Stimulated activated CD4-positive, alpha-beta T cell treated with anti-CD3 and anti-CD28 coated beads, Interleukin-1b, Interleukin-23, amount 100 ng/mL, for 4 hours (primary cell): ENCODE measurements at places on chromosomes 4 and X.
A peak's percentile ranks its signal among the peaks of the same experiment; 100 is the strongest.

- DNase-seq, result peak; percentile 28
Observed at GRCh38 chr4:120921456-120922380, 808 bp downstream of the PRDM5 start.

GRCh38 chr4:2416564-2417225, 1.8 kb downstream of the ZFYVE28 start:
- DNase-seq, result peak; percentile 16

DNA sequence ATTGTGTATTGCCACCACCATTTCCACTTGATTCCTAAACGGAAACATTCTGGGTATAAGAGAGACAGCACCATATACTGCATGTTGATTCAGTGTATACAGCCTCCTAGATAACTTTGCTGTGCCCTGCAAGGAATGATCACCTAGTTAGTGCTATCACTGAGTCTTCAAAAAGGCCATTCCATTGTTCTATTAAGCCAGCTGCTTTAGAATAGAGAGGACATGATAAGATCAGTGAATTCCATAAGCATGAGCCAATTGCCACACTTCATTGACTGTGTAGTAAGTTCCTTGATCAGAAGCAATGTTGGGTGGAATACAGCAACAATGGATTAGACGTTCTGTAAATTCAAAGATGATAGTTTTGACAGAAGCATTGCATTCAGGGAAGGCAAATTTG, 1047.3 kb downstream of the PCDH18 start:
- DNase-seq, result no peak

DNA sequence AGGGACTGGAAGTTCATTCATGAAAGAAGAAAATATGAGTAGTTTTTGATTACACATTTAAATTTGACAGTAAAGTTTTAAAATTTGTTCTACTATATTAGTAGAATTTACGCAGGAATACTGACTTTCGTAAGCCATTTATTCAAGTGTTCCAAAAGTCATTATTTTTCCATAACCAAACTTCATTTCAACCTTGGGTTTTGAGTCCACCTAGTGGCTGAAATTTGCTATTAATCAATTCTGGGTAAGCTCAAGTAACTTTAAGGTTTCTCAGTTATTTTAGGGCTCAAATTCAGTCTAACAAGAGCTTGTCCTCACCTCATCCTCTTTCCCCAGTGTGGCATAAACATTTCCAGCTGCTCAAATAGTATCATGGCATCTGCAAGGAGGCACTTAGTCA, 175.4 kb downstream of the SH3BGRL start:
- DNase-seq, result no peak

- DNase-seq, result no peak
Observed at GRCh38 chr4:113882668-113883067, 96.8 kb downstream of the ARSJ start.

GRCh38 chr4:141845901-141846300, 209.5 kb downstream of the IL15 start:
- DNase-seq, result no peak

GRCh38 chrX:53223955-53224859, 800 bp downstream of the KDM5C start:
- peak; percentile 2 for DNase-seq

GRCh38 chr4:81465406-81466340, 6.0 kb downstream of the RASGEF1B start:
- DNase-seq, result no peak

DNA sequence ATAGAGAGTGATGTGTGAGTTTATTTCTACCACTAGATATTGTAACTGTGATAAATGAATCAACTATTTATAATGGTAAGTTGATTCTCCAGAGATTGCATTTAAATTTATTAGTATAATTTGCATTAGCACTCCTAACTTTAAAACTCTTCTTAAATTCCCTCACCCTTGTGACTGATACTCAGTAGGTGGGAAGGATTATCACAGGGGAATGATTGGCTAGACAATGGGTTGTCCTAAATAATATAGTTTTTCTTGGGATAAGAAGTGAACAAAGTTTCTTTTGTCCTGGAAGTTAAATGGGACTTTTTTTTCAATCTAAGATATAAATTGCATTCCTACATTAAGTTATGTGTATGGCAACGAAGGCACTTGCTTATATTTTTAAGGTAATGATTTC, 169.2 kb upstream of the PITX2 start:
- no peak for DNase-seq

DNA sequence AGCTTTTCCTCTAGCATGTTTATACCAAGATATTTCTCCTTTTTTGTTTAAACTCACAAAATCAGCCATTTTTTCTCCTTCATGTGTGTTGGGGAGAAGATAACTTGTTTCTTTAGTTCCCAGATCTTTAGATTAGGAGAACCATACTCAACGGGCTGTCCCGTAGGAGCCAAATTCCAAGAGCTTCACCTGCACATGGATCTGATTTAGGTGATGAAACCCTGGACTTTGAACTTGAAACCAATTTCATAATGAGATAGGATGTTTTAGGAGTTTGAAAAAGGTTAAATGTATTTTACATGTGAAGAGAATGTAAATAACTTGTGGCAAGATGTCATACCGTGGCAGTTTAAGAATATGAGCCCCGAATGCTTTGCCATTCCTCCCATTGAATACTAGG, 280.0 kb upstream of the PCDH18 start:
- DNase-seq, result no peak

GRCh38 chr4:5894266-5894665, 1.4 kb upstream of the CRMP1 start:
- no peak for DNase-seq

- DNase-seq, result no peak
Observed at GRCh38 chrX:130933358-130933757, 30.3 kb upstream of the ENOX2 start.

DNA sequence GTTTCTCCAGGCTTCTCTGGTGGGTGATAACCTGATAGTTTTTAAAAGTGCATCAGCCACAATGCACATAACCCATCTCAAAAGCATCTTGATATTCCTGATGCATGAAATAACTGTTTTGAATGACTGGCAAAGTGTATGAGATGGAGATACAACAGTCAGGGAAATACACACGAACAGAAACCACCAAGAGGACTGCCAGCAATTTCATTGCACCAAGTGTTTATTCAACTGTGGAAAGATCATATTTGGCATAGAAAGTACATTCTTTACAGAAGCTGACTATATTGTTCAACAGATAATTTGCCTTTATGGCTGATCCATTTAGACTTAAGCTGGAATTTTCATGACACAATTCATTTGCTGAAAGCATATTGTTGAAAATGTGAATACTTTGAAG, 139.5 kb downstream of the SLIT2 start:
- no peak for DNase-seq

- no peak for DNase-seq
Observed at GRCh38 chr4:139912445-139912844, 241.5 kb downstream of the MAML3 start.

DNA sequence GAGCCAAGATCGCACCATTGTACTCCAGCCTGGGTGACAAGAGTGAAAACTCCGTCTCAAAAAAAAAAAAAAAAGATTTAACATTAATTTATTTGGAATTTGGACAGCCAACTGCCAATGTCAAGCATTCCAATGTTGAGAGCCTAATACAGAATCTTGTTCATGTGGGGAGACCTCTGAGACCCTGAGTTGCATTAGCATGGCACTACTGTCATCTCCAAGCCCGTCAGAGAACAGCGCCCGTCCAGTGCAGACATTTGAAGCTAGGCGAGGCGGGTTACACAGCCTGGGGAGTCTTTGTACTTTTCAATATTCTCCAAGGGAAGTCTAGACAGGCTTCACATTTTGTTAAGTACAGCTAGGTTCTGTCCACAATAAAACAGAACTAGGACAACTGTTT, 126.7 kb downstream of the CHRNA9 start:
- DNase-seq, result no peak

- no peak for DNase-seq
Observed at GRCh38 chr4:133596459-133596858, 447.4 kb downstream of the PCDH10 start.

DNA sequence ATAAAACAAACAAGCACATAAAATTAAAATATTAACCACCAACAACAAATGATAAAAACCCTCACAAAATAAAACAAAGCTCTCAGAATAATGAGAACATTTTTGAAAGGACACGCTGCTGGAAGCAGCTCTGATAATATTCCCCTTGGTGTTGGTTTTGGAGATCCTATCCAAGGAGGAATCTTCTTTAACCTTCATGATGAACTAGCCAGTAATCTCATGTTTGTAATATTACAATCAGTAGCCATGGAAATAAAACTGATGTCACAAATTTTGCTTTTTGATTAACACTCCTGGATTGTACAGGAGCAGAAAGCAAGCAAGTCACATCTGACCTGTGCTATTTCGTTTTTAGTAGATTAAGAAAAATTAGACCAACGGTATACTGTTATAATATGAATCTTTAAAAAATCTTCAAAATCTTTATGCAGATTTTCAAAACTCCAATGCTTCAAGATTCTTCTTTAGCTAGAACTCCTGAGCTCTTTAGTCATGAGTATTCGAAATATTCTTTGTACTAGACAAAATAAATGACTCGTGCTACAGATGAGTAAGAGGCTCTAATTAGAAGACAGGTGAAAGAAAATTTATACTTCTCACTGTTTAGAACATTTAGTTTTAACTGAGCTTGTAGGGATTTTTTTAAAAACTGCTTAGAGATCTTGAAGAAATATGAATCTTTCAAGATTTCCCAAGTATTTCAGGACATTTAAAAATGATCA, 154.1 kb downstream of the RASL11B start:
- DNase-seq, result no peak

GRCh38 chrX:57821703-57822387, 88.4 kb downstream of the ZXDA start:
- DNase-seq, result peak; percentile 30

DNA sequence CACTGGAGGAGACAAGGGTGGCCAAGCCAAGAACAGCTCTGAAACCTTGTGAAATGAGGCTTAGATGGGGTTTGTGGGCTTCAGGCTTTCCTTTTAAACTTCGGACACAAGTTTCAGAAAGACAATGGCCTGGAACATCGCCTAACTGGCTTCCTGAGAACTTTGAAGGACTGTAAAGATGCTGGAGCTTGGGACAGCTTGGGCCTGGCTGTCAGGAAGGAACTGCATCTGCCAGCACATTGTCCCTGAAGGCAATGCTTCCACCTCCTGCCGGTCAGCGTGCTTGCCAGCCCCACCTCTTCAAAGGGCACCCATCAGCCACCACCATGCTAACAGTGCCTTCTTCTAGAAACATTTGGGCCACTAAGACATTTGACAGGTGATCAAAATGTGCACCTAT, 107.9 kb downstream of the DRD5 start:
- no peak for DNase-seq

DNA sequence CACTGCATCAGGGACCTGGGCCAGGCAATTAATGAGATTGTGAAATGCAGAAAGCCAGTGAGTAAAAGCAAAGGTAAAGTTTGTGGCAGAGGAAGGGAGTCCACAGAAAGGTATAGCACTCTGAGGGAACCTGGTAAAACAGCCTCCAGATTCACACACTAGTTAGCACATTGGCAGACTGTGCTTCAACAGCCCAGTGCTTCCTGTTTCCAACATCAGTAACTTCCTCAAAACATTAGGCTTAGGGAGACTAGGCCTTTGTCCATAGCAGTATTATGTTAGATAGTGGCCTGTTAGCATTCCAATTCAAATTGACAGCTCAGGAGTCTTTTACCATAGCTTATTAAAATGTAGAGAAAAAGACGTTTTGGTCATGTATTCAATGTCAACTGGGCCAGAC, 582.6 kb upstream of the ACTRT1 start:
- no peak for DNase-seq

GRCh38 chr4:102404431-102404969, 59.2 kb upstream of the SLC39A8 start:
- DNase-seq, result no peak

- DNase-seq, result no peak
Observed at GRCh38 chr4:123073650-123074049, 151.3 kb upstream of the NUDT6 start.

DNA sequence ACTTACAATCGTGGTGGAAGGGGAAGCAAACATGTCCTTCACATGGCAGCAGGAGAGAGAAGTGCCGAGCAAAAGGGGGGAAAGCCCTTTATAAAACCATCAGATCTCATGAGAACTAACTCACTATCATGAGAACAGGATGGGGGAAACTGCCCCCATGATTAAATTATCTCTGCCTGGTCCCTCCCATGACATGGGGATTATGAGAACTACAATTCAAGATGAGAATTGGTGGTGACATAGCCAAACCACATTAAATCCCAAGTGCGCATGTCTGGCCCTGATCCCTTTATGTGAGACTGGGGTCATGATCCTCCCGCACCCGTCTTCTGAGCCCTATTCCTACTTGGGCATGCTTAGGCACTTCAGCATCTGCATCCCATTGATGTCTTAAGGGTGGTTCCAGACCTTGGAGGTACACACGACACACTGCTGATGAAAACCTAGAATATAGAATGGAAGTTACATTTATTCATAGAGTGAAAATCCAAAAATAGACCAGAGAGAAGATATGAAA, 116.0 kb downstream of the PTTG2 start:
- DNase-seq, result no peak

- DNase-seq, result no peak
Observed at GRCh38 chrX:154373340-154374306, 811 bp downstream of the FLNA start.

GRCh38 chr4:5895287-5895686, 2.4 kb upstream of the CRMP1 start:
- no peak for DNase-seq

- DNase-seq, result no peak
Observed at GRCh38 chrX:8105531-8105930, 65.5 kb downstream of the VCX2 start.

GRCh38 chr4:39469429-39470077, 10.7 kb downstream of the LIAS start:
- no peak for DNase-seq

GRCh38 chr4:5421416-5421815, 286.9 kb downstream of the EVC2 start:
- DNase-seq, result no peak

DNA sequence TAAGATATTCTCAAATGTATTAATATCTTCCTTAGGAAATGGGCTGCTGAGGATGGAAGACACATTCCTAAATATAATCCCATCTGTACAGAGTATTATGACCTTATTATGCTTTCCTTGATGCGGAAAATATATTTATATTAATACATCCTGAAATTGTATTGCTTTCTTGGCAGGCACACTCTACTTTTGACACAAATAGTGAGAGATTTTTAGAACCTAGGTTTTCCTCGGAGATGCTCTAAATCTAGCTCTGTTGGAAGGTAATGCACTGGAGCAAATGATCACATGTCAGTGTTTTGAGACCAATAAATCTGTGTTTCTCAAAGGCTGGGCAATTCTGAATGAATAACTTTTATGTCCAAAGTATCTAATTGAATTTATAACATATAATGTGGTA, 94.3 kb upstream of the MAGEC2 start:
- no peak for DNase-seq

GRCh38 chrX:155998116-155998515, 620 bp downstream of the IL9R start:
- no peak for DNase-seq

GRCh38 chr4:36445480-36445879, 164.1 kb downstream of the DTHD1 start:
- DNase-seq, result no peak
